Dermis microvascular lymphatic vessel endothelial cell (primary cell): ENCODE measurements at places on chromosomes 12 and 14. TPM values are rescaled to one million over a fixed set of nuclear protein-coding genes. Genes with fewer than 3 reads are reported as not detected.
A peak's percentile ranks its signal among the peaks of the same experiment; 100 is the strongest.

GRCh38 chr12:94033784-94034183 lies 114.6 kb upstream of the PLXNC1 start:
- no peak for DNase-seq

DNA sequence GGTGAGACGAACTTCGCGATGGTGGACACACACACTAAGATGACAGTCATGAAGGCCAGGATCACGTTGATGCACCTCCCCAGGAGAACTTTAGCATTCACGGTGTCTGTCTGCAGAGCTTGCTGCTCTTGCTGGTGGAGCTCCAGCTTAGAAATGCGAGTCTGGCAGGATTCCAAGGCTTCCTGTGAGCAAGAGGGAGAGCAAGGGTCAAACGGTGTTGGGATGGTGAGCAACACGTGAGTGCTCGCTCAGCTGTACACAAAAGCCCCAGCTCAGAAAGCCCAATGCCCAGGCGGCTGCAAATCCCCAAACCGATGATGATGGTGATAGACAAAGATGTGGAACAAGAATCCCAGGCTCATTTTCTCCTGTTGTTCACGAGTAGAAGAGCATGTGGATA lies 78.8 kb downstream of the TMCC3 start:
- DNase-seq, result peak; percentile 98

DNA sequence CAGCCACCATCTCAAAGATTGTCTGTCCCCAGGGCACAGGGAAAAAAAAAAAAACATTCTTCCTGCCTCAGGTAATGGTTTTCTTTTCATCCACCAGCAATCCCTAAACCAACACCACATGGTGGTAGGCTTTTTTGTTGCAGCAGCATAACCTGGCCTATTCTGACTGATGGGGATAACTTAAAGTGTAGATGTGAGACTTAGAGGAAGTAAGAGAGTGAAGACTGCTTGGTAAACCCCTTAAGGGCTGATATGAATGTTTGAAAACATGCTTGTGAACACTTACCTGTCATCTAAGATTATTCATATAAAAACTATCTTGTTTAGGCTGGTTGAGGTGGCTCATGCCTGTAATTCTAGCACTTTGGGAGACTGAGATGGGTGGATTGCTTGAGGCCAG lies 130.2 kb upstream of the RAP1B start:
- no peak for DNase-seq

- DNase-seq, result no peak
These were observed 16.0 kb downstream of the LRTM2 start for GRCh38 chr12:1836241-1836803.

GRCh38 chr12:106078358-106079010 lies 60.3 kb downstream of the NUAK1 start:
- peak; percentile 61 for DNase-seq

- no peak for DNase-seq
These were observed 311.8 kb upstream of the AMIGO2 start for GRCh38 chr12:47391566-47391965.

The INHBE gene
- total RNA-seq, result not detected in 2 replicates

DNA sequence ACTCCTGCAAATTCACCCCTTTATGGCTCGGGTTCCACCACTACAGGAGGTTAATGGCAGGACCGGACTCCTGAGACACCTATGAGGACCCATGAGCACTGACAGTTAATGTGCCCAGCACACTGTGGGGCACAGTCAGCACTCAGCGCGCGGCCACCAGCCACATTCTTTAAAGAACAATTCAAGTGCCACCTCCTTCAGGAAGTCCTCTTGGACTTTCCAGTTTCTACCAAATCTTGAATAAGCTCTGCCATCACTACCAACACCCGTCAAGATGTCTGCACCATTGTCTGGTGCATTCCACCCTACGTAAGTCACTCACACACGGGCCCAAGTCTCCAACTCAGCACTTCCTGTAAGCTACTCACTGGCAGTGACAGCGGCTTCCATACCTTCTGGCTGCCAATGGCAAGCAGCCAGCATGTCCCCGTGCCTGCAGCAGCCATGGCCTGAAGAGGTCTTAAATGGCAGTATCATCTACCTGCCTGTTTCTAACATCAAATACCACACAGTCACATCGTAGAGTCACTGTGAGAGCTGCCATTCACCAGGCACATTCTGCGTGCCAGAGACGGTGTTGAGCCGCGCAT lies 48.5 kb downstream of the CDC42BPB start:
- DNase-seq, result no peak

GRCh38 chr12:4311776-4312175 lies 9.2 kb upstream of the TIGAR start:
- no peak for DNase-seq

The ACOT6 gene
- not detected in 2 replicates for total RNA-seq

- DNase-seq, result no peak
These were observed 2.8 kb upstream of the DLK1 start for GRCh38 chr14:100723830-100724437.

DNA sequence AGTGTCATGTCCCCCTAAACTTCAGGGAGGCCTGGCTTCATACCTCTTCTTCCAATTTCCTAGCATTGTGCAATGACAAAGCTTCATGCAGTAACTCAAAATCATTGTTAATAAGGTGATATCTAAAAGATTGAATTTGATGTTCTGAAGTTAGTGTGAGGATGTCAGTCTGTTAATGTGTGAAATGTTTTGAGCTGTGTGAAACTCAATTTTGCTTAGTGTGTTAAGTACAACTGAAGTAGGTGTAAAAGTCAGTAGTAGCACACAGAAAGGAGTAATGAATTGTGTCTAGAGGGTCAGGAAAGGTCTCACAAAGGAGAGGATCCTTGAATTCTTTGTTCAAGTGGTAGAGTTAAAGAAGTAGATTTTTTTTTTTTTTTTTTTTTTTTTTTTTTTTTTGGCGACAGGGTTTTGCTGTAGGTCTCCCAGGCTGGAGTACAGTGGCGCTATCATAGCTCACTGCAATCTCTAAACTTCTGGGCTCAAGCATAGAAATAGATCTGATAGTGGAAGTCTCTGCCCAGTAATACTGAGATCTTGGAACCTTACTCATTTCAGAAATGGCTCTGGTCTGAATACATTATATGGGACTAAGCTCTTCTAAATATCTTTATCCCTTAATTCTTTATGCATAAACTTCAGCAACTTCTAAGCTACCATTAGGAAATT lies 63.9 kb downstream of the FUT8 start:
- DNase-seq, result no peak

The ESPL1 gene
- total RNA-seq, result 4.2 and 6.0 TPM in 2 replicates

- no peak for DNase-seq
These were observed at the start of gene CD4 for GRCh38 chr12:6788972-6789924. Gene CD4, plus strand, starts transcription at chr12:6789528. Its CDS starts 10,611 bp downstream, at chr12:6800139.

- DNase-seq, result no peak
These were observed 173.8 kb downstream of the SYNE2 start for GRCh38 chr14:64026600-64026999.

DNA sequence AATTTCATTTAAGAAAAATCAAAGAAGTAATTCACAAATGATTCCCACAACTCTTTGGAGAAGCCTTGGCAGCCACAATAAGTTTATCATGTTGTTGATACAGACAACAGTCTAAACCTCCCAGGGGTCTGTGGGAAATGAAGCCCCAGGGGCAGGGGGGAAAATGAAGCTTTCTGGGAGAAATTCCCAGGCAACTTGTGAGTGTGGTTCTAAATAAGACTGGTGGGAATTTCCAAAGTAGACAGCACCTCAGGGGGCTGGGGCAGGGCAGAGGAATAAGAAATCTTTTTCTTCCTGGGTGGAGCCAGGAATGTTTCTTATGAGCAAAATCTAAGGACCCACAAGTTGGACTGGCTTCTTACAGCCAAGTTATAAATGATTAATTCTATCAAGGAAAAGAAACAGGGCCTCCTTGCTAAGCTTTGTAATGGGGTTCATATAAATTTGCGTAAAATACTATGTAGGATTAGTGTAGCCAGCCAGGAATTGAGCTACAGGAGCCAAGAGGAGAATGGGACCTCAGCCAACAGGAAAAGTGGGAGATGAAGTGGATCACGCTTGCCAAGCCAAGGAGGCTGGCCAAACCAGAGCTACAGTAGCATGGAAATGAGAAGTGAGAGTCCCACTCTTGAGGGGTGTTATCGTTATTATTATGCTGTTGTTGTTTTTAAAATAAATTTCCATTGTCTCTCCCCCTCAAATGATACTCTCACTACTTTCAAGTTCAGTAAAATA lies 182.9 kb upstream of the FAR2 start:
- DNase-seq, result peak; percentile 78

GRCh38 chr12:26143291-26143690 lies 18.5 kb upstream of the BHLHE41 start:
- no peak for DNase-seq

- no peak for DNase-seq
These were observed 960.3 kb upstream of the TMEM132C start for GRCh38 chr12:127306604-127307215.

- peak; percentile 39 for DNase-seq
These were observed 10.5 kb downstream of the CACNA2D4 start for GRCh38 chr12:1907652-1908611.

- DNase-seq, result no peak
These were observed 105.4 kb downstream of the ITPR2 start for GRCh38 chr12:26727482-26728204.

DNA sequence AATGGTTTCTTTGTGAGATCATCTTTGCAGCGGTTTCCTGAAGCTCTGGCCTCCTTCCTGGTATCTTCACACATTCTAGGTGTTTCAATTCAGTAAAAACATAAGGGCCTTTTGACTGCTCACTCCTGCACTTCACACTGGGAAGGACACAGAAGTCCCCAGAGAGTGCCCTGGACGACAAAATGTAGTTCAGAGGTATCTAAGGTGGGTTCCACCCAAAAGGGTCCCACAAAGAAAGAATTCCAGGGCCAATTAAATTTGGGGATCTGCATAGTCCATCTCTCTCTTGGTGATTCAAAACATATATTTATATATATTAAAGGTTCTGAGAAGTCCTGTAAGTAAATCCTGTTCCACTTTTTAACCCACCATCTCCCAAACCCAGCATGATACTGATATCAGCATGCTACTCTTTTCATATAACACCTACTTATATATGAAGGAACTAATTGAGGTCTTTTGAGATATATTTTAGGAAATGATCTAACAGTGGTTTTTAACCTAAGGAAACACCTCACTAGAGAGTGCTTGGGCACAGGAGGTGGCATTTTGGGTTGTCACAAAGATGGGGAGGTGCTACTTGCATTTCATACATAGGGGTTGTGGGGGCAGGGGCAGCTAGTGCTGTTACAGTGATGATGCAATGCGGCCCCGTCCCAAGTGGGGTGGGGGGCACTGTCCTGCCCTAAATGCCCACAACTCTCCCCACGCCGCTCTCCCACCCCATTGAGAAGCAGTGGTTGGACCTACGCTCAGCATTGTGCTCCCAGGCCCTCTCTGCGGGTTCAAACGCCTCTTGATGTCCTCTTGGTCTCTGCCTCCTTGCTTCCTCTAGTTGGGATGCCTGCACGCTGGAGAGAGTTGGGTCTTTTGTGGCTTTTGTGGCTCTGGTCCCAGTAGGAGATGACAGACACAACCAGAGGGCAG lies 109.4 kb downstream of the ARF6 start:
- no peak for DNase-seq

The TCP11L2 gene
- total RNA-seq, result 42.7 and 64.4 TPM in 2 replicates

DNA sequence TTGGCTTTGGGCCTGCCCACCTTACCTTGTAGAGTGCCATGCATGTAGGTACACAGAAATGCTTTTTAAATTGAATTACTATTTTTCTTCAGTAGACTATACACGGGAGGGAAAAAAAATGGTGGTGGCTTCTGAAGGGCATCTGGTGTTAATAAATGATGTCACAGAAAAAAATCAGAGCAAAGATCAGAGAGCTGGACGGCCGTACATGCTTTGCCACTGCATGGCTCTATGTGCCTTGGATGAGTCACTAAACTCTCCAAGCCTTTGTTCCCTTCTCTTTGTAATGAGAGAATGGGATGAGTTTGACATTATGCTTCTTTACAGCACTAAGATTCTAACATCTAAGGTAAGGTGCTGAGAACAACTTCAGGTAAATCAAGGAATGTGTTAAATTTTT lies 376.4 kb upstream of the DDHD1 start:
- no peak for DNase-seq

The DLGAP5 gene
- 8.7 and 33.6 TPM in 2 replicates for total RNA-seq

DNA sequence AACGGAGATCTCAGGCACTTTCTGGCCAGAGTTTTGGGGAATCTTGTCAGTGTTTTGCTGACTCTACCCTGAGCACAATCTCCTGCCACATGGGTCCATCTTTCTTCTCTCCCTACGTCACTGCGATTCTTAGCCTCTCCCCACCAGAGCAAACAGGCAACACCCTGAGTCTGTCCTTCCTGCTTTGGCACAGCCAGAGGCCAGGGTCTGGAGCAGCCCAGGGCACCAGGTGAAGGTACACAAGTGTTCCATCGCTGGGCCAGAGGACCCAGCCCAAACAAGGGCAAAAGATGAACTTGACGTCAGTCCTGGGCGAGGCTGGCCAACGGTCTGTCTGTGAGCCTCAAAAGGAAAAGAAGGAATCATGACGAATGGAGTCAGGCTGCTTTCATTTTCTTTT lies 12.7 kb upstream of the CCDC177 start:
- DNase-seq, result no peak
